NCI-H2081 treated with DMSO at 0.1 percent for 48 hours (cell line): ENCODE measurements at places on chromosomes 6 and 20.

GRCh38 chr6:5968817-5969734, 37.6 kb downstream of the NRN1 start:
- DNase-seq = no peak

DNA sequence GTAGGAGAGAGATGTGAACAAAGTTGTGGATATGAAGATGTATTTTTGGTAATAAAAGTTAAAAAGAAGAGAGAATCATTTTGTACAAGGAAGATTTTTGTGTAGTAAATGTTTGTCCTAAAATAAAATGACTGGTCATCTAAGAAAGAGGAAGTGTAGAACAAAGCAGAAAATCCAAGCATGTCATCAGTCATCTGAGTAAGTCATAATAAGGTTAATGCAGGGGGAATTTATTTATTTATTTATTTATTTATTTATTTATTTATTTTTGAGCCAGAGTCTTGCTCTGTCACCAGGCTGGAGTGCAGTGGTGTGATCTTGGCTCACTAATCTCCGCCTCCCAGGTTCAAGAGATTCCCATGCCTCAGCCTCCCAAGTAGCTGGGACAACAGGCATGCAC, 15.7 kb upstream of the CGA start:
- DNase-seq = no peak

DNA sequence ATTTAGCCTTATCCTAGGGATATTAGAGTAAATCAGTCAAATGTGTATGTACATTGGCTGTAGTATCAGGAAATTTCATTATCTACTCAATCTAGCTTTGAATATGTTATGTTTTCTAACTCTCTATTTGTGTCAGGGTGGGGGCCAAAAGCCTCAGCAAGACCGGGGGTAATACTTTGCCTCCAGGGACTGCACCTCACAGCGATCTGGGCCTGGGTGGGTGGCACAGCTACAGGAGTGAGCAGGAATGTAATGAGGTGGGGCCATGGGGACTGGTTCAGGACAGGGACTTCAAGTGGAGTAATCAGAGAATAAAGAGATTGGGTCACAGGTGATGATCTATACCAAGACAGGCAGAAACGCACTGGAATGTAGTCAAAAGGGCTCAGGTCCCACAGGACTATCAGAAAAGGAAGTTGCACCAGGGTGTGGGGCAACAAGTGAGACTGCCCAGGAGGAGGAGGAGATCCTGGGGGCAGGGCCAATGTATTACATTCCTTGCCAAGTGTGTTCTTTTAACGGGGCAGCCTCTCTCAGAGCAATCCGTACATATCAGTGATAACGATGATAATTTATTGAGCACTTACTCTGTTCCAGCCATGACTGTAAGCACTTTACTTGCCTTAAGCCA, 54.0 kb downstream of the PIGU start:
- DNase-seq = no peak

GRCh38 chr6:117464700-117465099, 17.8 kb upstream of the DCBLD1 start:
- DNase-seq = no peak

DNA sequence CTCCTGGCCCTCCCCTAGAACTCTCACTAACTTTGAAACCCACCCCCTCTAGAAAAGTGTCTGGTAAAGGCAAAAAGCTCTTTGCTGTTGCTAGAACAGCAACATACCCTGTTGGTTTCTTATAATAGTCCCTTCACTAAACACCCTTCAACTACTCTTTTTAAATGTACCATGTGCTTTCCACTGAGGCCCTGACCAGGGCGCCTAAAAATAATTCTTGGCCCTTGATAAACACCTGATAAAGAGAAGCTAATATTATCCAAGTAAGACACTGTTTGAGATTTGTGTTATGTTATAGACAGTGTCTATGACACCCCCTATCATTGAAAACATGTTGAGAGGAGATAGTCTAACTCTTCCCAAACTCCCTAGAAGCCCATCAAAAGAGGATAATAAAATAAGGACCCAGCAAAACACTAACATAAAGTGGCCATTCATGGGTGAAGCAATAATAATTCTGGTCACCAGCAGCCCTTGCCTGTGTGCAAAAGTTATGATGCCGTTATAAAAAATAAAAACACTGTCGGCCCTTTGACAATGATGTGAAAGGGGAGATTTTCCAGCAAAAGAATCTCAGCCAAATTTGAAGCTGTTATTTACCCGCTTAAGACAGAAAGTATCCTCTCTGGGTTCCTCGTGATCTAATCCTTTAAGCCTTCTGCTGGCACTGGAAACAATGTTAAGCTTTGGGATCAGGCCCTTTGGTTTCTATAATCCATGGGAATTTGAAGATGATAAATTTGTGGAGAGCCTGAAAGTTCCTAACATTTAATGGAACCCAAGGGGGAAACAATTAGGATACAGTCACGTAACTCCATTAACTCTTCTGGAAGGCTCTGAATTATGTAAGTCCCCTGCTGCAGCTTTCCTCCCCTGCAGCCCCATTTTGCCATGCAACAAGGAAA, 122.6 kb upstream of the PLCB4 start:
- DNase-seq = no peak

DNA sequence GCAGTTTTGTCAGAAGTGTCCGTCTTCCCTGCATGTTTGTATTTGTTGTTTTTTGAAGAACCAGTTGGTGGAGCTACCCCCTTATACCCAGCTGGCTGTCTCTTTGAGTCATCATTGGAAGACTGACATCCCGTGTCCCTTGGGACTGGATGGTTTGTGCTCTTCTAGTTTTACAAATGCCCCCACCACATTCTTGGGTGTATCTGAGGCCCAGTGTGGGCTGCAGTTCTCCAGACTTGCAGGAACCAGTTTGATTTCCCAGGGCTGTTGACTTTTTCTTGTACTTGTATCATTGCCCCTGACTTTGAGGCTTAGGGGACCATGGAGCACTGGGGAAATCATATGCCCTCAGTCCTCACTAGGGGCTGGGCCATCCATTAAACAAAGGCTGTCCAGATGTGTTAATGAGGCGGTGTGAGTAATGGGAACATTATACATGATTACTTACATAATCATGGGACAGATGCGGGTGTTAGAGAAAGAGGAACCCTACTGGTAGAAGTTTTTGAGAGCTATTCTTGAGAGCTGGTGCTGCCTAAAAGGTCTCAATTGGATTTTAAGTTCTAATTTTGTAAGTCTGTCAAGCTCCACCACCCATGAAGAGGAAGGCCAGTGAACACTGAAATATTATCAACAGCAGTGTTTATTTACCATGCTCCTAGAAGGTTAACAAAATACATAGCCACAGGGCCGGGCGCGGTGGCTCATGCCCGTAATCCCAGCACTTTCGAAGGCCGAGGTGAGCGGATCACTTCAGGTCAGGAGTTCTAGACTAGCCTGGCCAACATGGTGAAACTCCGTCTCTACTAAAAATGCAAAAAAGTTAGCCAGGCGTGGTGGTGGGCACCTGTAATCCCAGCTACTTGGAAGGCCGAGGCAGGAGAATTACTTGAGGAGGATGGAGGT, 8.5 kb downstream of the JARID2 start:
- no peak for DNase-seq

DNA sequence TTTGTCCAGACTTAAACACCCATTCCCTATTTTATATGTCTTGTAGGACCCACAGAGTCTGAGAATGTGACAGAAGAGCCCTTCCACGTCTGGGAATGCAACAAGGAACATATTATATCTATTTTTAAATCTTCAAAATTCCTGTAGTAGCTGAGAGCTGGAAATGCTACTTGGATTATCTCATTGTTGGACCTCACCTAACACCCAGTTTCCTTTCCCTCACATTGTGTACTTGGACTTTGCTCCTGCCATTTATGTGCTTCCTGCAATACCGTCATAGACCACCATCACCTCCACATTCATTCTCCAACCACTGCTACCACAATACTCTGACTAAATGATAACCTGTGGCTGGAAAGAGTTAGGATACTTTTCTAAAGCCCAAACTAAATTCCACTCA, 335.4 kb downstream of the COL12A1 start:
- DNase-seq = no peak

- DNase-seq = no peak
Measured at GRCh38 chr6:18488526-18489270, 101.5 kb downstream of the RNF144B start.

DNA sequence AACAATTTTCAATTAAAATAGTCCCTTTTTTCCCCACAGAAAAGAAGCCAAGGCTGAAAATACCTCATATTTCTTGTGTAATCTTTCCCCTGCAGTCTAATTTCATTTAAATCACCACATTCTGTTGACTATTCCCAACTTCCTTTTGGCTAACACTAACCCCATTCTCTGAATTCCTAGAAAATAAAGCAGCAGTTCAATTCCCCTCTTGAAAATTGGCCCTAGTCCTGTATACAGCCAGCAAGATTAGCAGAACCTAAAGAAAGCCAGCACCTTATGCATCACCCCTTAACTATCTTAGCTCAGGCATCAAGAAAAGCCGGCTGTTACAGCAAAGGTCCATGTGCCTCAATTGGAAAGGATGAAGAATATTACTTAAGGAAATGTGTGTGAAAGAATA, 69.7 kb downstream of the MDN1 start:
- DNase-seq = no peak

DNA sequence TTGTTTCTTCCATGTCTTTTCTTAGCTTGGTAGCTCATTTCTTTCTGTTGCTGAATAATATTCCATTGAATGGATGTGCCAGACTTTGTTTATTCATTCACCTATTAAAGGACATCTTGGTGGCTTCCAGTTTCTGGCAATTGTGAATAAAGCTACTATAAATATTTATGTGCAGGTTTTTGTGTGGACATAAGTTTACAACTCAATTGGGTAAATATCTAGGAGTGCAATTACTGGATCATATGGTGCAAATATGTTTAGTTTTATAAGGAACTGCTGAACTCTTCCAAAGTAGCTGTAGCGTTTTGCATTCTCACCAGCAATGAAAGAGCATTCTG, 16.8 kb upstream of the SDCBP2 start:
- no peak for DNase-seq

DNA sequence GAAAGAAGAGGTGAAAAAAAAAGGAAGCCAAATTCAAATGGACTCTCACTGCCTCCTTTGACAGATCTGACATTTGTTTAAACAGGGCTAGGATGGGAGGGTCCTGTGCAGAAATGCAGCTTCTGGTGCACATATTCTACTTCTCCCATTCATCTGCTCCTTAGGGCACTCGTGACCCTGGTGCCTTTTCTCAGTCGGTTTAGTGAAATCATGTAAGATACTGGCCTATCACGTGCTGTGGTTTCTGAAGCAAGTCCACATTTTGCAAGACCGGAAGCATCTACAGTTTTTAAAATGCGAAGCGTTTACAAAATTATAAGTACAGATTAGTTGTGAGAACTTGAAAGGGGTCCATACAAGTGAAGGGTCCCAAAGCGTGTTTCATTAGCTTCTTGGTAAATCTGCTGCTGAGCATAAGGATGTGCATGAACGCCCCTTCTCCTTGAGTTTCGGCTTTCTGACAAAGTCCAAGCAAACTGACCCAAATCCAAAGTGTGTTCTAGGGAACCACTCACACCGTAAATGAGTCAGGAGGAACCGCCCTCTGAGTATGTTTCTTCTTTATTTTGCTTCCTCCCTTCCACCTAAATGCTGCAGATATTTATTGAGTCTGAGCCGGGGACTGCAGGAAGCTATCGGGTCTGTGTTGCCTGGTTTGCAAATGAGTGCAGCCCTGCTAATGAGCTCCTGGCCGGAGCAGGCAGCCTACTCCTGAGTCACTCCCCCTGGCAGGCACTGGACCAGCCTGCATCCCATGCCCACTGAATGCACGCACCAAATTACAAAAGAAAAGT, 323.8 kb upstream of the JARID2 start:
- no peak for DNase-seq

GRCh38 chr20:23526850-23527249, 35.9 kb downstream of the CST8 start:
- DNase-seq = no peak

DNA sequence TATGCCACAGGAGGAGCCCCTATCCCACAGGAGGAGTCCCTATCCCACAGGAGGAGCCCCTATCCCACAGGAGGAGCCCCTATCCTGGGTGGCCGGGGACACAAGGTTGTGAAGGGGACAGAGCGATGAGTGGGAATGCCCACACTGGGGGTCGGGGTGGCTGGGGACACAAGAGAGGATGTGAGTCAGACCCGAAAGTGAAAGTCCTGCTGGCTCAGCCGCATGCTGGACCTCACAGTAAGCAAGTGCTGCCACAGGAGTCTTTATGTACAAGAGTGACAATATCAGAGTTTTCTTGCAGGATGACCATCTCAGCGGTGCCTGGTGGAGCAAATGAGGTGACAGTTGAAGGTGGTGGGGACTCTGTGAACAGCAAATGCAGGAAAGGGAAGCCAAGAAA, 93.7 kb downstream of the PSMB1 start:
- no peak for DNase-seq

- DNase-seq = no peak
Measured at GRCh38 chr6:3323148-3323547, 64.4 kb downstream of the PSMG4 start.

- DNase-seq = no peak
Measured at GRCh38 chr6:21190701-21191100, 402.9 kb upstream of the SOX4 start.

DNA sequence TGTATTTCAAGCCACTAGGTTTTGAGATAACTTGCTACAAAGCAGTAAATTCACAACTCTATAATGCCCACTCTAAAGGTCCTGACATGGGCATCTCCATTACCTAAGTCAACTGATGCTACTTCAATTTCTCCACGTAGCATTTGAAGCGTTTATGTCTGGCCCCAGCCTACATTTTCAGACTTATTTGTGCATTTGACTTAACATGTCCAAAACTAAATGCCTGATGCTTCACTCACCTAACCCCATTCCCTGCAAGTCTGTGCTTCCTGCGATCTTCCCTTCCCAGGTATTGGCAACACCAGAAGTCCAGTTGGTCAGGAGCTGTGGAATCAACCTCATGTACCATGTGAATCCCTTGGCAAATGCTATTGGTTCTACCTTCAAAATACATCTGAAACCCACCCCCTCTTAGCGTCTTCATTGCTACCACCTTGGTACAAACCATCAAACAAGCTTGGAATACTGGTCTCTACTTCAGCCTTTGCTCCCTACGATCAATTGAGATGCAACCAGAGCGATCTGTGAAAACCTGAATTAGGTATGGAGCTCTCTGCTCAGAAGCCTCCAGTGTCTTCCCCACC, 12.8 kb upstream of the ZNFX1 start:
- no peak for DNase-seq

DNA sequence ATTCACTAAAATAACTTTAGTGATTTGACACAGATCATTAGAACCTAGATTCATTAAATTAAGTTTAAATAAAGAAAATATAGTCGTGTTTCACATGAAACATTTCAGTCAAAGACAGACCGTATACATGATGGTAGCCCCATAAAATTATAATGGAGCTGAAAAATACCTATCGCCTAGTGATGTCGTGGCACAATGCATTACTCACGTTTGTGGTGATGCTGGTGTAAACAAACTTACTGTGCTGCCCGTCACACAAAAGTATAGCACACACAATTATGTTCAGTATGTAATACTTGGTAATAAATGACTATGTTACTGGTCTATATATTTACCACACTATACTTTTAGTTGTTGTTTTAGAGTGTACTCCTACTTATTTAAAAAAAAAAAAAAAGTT, 17.3 kb downstream of the DST start:
- DNase-seq = no peak
